ENCODE measurements at places on chromosomes 16 and 17.

- no peak for DNase-seq
Measured at GRCh38 chr16:84532291-84532724, 27.8 kb upstream of the MEAK7 start.

- DNase-seq = no peak
Measured at GRCh38 chr17:73686126-73686525, 41.9 kb upstream of the SDK2 start.

DNA sequence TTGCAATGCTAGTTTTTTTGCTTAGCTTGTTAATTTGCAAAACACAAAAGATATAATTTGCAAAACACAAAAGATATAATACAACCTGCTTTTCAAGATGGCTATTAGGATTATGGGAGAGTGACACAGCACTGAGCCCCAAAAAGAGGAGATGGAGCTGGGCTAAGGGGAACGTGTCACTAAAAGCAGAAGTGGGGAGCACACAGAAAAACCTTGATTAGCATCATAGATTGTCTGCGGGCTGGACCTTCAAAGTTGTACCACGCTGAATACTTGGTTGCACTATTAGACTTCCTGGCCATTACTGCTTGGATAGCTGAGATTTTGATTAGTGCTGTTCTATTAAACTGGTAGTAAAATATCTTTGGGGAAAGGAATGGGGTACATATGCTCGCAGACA, 36.2 kb downstream of the KCNJ16 start:
- no peak for DNase-seq

GRCh38 chr17:39236981-39237441, 11.3 kb upstream of the STAC2 start:
- no peak for DNase-seq

- DNase-seq = no peak
Measured at GRCh38 chr16:57186872-57187854, 1.0 kb downstream of the RSPRY1 start.

All from omental fat pad (tissue), 4 donors.